Adipocyte (in vitro differentiated cells): ENCODE measurements at places on chromosomes 3 and 15.

- peak; percentile 45 for DNase-seq
Observed at GRCh38 chr3:190261015-190261414, 61.2 kb downstream of the CLDN1 start.

GRCh38 chr15:74291101-74292071, 55.3 kb downstream of the CCDC33 start:
- DNase-seq, result peak; percentile 89

DNA sequence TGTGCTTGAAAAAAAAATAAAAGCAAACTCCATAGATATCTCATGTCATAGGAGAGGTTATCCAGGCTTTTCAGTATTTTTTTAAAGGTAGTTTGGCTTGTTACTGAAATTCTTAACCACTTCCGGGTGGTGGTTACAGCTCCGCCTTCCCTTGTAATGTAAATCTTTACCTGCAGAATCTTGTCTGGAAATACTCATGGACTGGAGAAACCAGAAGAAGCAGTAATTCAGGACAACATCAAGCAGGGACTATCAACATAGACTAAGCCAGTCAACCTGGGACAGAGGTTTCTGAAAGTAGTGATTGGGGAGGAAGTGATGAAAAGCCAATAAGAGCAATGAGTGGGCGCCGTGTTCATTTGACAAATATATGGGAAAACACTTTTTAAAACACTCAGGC, 78.9 kb upstream of the SKOR1 start:
- no peak for DNase-seq

- no peak for DNase-seq
Observed at GRCh38 chr3:27730774-27731659, 8.9 kb upstream of the EOMES start.

DNA sequence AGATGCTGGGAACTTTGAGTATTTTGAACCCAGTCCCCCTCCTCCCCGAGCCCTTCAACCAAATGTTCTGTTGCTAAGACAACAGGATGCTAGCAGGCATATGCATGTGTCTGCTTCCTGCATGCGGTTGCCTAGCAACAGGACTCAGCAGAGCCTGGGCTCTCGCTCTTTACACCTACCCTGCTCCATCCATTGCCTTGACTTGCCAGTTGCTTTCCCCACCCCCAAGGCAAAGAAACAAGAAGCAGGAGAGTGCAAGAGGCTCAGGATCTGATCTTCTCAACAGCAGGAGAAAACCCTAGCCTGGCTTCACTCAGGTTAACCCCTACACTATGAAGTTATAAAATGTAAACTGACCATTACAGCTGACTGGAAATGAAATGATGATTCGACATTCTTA, 393.0 kb downstream of the IGSF11 start:
- no peak for DNase-seq

GRCh38 chr3:27174530-27174929, 194.7 kb downstream of the NEK10 start:
- DNase-seq, result no peak

GRCh38 chr3:150388498-150389418, 19.3 kb upstream of the TSC22D2 start:
- DNase-seq, result peak; percentile 34

- DNase-seq, result no peak
Observed at GRCh38 chr3:36557021-36557707, 176.9 kb downstream of the STAC start.

- DNase-seq, result no peak
Observed at GRCh38 chr3:65531499-65531898, 507.2 kb downstream of the MAGI1 start.

GRCh38 chr3:112417696-112418318, 81.5 kb downstream of the BTLA start:
- no peak for DNase-seq

DNA sequence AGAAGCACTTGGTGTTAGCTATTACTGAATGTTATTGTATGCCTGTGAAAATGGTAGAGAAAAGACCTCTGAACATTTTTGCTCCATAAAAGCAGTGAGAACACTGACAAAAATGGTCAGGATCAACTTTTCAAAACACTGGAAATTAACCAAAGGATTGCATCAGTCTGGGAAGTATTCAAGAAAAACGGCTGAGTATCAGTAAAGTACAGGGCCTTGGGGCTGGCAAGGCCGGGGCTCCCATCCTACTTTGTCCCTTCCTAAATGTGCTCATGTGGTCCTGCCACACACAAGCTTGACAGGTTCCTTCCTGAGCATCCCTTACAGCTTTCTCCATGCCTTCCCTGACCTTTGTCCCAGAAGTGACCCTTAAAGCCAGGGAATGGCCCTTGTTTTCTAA, 84.0 kb downstream of the CFAP20DC start:
- DNase-seq, result peak; percentile 73

GRCh38 chr3:69370901-69371301, 15.0 kb downstream of the FRMD4B start:
- DNase-seq, result peak; percentile 48

GRCh38 chr15:60358935-60359682, 38.7 kb downstream of the ANXA2 start:
- peak; percentile 55 for DNase-seq

GRCh38 chr3:23405081-23405480, 202.0 kb downstream of the UBE2E2 start:
- no peak for DNase-seq

DNA sequence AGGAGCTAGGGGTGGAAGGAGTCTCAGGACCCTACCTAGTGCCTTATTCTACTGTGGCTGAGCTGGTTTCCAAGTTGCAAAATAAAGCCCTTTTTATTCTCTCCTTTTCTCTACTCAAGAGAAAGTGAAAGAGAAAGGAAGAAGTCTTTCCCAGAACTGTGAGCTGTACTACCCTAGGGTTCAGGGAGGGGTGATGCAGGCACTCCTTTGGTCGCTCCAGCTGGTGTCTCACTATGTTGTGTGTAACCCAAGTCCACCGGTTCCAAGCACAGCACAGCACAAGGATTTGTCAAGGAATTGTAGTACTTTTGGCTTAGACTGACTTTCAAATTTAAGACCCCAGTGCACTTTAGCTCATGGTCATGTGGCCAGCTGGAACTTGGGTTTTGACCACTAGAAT, 1721.7 kb downstream of the OTOL1 start:
- no peak for DNase-seq

- DNase-seq, result peak; percentile 70
Observed at GRCh38 chr3:73580343-73580742, 44.4 kb downstream of the PDZRN3 start.

DNA sequence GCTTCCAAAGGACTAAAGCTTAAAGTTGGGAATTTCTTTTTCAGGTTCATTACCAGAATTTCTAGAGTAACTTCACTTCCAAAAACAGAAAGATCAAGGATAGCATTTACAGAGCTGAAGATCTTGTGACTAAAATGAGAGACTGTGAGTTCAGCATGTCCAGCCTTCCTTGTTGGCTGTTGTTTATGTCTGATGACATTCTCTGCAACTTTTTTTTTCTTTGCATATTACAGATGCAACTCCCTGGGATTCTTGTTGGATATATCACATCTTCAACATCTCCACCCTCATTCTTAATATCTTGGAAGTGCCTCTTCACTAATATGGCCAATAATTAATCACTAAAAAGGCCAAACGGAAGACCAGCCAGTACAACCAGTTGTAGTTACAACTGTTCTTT, 86.2 kb upstream of the FRMD4B start:
- DNase-seq, result peak; percentile 1

GRCh38 chr15:69628256-69629093, 175.9 kb downstream of the RPLP1 start:
- no peak for DNase-seq

DNA sequence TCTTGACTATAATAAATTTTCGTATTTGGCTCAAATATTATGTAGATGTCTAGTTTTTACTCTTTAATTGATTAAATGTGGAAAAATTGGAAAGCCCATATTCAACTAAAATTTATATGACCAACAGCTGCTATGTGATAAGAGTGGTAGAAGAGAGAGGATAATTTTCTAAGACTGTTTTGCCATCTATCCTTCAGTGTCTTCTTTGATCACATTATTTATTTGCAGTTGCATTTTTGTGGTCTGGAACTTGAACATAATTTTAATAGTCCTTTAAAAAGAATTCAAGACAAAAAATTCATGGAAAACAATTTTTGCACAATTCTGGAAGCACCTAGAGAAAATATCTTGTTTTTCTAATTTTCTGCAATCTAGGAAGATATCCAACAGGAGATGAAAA, 213.3 kb upstream of the THBS1 start:
- no peak for DNase-seq

GRCh38 chr3:193851941-193852674, 259.1 kb downstream of the OPA1 start:
- no peak for DNase-seq

- no peak for DNase-seq
Observed at GRCh38 chr3:56025326-56025725, 442.9 kb downstream of the ERC2 start.

- DNase-seq, result no peak
Observed at GRCh38 chr15:96553931-96554330, 223.4 kb downstream of the NR2F2 start.

- DNase-seq, result no peak
Observed at GRCh38 chr3:37812499-37812896, 49.2 kb upstream of the CTDSPL start.

- DNase-seq, result no peak
Observed at GRCh38 chr3:173025941-173026340, 115.1 kb downstream of the SPATA16 start.

- DNase-seq, result no peak
Observed at GRCh38 chr3:165797551-165797950, 39.7 kb downstream of the BCHE start.

- peak; percentile 48 for DNase-seq
Observed at GRCh38 chr3:107430214-107430995, 53.2 kb downstream of the CCDC54 start.

DNA sequence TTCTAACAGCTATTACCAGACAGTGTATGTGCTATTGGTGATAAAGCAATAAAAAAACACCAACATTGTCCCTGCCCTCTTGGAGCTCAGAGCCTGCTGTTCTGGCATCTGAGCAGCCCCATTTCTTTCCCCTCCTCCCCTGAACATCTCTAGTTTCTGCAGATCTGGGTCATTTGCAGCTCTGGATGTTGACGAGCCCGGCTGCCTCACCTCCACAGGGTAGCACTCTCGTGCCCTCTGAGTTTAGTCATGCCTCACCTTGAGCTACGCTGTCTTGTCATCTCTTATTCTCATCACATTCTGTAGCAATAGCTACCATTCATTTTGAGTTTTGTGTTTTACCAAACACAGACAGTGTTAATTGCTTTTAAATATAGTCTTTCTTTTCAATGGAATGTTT, 30.0 kb upstream of the GPR171 start:
- no peak for DNase-seq

GRCh38 chr15:92958105-92958504, 58.0 kb downstream of the CHD2 start:
- DNase-seq, result no peak
